Erythroblast (primary cell): ENCODE measurements at places on chromosomes 1 and 21.
A peak's percentile ranks its signal among the peaks of the same experiment; 100 is the strongest.

DNA sequence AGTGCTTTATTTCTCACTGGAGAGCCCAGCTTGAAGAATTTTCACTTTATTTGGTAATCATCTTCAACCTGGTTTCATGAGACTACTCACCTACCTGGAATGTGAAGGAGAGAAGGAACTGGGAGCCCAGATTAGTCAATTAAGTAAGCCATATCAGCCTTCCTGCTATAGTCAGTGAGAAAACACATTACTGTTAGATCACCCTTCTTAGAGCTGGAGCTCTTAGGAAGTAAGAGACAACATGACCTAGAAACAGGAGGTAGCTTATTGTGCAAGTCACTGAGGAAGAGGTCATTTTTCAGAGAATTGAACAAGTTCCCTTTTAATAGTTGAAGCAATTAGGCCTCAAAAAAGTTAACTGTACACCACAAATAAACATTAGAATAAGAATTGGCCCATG lies 49.2 kb upstream of the TEKT2 start:
- peak; percentile 29 for DNase-seq

GRCh38 chr1:151056149-151056548 lies 3.3 kb downstream of the CDC42SE1 start:
- DNase-seq = peak; percentile 27

DNA sequence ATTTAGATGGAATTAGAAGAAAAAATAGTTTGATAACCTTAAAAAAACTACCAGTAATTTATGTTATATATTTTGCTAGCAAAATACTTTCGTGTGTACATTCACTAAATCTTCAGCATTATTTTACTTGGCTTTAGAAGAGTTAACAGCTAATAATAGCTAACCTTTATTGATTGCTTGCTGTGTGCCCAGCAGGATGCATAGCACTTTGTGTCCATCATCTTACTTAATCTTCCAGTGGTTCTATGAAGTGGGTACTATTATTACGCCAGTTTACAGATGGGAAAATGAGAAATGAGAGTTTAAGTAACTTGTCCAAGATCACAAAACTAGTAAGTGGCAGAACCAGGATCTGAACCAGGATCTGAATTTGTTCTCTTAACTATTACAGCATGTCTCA lies 41.7 kb upstream of the GPR25 start:
- DNase-seq = no peak

DNA sequence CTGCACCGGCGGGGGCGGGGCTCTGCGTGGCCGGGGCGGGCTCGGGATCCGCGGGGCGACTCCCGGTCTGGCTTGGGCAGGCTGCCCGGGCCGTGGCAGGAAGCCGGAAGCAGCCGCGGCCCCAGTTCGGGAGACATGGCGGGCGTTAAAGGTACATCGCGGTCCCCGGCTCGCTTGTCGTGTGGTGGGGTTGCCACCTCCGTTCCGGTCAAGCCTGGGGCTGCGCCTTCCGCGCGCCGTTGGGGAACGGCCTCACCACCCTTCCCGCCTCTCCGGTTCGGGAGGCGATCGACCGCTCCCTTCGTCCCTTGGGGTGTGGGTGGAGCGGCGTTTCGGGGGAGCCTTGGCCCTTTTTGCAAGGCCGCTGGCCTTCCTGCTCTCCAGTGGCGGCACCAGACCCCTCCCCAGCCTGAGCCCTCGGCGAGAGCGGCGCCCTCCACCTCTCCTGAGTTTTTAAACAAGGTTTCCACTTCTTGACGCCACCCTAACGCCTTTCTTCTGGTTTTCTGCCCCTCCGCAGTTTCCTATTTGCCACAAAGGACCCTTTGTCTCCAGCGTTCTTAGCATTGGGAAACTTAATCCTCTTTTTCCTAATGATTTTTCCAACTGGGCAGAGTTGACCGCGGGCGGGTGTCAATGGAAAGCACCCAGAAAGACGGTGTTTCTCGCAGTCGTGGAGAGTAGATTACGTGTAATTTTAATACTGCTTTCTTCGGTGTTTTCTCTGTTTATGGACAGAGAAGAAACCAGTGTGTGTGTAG lies at the start of the genes LEPR and LEPROT:
Gene LEPR, plus strand, starts transcription at position 79 of the 761 bp plus-strand sequence. CDS start 144,898 bp downstream, outside the sequence.
Gene LEPROT, plus strand, starts transcription at position 79 of the 761 bp plus-strand sequence. Its CDS starts 57 bp downstream, at position 136.
- no peak for DNase-seq

GRCh38 chr1:55380355-55380970 lies 165.3 kb upstream of the USP24 start:
- no peak for DNase-seq
